ENCODE measurements at places on chromosomes 5 and 9.

GRCh38 chr9:74036549-74037231 lies 460.4 kb upstream of the RORB start:
- DNase-seq = no peak

DNA sequence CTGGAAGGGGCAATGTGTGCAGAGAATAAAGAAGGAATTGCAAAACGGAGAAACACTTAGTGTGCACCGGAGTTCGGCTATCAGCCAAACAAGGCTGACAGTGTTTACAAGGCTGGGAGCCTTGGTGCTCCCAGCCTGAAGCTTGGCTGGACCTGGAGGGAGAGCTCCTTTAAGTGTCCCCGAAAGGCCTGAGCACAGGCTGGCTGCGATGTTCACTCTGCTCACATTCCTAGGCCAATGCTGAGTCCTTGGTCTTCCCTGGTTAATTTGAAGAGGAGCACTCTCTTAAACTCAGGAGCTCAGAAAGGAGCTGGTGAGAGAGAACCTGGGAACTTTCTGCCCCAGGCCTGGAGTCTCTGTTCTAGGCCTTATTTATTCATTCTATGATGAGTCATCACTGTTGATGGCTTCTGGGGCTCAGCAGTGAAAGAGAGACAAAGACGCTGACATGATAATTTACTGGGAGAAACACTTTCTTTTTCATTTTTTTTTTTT lies 88.6 kb upstream of the MYO10 start:
- DNase-seq = no peak

GRCh38 chr9:110742741-110743371 lies 74.3 kb downstream of the MUSK start:
- DNase-seq = no peak

- no peak for DNase-seq
These were observed 213.2 kb downstream of the ESM1 start for GRCh38 chr5:54772231-54772630.

DNA sequence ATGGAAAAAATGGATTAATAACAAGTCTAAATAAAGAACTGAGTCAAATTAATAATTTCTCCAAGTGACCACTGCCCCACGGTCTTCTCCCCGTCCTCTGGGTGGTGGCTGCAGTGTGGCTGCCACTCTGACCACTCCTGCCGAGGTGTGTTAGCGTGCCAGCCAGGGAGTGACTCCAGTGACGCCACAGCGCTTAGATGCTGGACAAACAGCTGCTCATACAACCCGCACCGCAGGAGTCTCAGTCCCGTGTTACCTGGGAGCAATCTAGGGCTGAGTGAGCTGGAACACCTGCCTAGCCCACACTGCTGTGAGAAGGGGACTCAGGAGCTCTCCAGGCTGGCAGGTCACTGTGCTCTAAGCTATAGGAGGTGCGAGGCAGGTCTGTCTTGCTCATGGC lies 10.2 kb downstream of the MAPK9 start:
- no peak for DNase-seq

GRCh38 chr5:114660791-114661190 lies 298.9 kb downstream of the KCNN2 start:
- DNase-seq = no peak

GRCh38 chr9:137688725-137689124 lies 69.9 kb downstream of the EHMT1 start:
- DNase-seq = no peak

All from stimulated activated CD8-positive, alpha-beta memory T cell treated with anti-CD3 and anti-CD28 coated beads, Interleukin-7, amount 100 ng/mL, for 48 hours (primary cell).